ENCODE measurements at places on chromosomes 4 and X. TPM values are rescaled to one million over a fixed set of nuclear protein-coding genes. Genes with fewer than 3 reads are reported as not detected.
A peak's percentile ranks its signal among the peaks of the same experiment; 100 is the strongest.

PWWP3B gene
- total RNA-seq = 0.04 TPM

DNA sequence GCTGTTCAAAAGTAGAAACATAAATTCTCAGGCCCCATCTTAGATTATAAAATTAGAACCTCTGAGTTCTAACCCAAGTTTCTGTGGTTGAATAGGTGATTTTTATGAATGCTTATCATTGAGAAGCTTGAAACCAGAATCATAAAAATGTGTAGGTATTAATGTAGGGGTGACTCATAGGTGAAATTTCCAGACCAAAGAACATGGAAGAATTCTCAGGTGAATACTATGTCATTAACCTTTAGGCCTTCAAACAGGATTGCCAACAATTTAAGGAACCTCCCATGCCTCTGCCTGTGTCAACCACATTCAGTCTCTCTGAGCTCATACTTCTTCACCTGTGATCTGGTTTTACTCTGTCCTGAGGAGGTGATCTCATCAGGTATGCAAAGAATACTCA, 177.8 kb downstream of the NPFFR2 start:
- peak; percentile 98 for ATAC-seq

GRCh38 chr4:39044956-39045826, 13.0 kb upstream of the TMEM156 start:
- peak; percentile 33 for ATAC-seq

GRCh38 chr4:150384249-150384648, 197.7 kb upstream of the MAB21L2 start:
- no peak for ATAC-seq

STOX2 gene
- 12.0 TPM for total RNA-seq

DNA sequence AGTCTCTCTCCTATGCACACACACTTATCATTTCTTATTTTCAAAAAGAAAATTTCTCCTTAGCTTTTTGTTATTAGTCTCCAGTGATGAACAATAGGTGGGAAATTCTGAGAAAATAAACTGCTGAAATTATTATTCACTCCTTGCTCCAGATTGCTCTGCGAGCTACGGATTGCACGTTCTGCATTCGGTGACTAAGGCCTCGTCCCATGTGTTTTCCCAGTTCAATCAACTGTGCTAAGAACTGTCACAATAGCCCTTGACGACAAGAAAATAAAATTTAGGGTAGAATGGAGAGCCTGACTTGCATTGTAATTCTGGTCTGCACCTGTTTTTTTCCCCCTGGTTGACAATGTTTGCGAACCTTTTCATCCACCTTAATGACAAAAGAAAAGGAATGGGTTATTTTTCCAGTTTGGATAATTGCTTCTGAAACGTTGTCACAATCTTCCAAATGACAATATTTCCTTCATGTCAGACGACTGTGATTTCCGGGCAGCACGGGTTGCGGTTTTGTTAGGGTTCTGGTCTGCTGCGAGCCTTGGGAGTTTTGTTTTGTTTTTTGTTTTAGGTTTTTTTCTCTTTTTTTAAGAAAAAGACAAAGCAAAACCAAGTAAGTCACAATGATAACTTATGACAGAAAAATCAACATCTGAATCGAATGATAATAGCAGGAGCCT, 124.5 kb upstream of the NOCT start:
- ATAC-seq = no peak

TLR7 gene
- total RNA-seq = 0.08 TPM

GRCh38 chr4:11900359-11900758, 471.7 kb upstream of the HS3ST1 start:
- ATAC-seq = no peak

GRCh38 chrX:31329298-31329697, 257.5 kb upstream of the FTHL17 start:
- ATAC-seq = no peak

GRCh38 chr4:88102026-88102425, 56.4 kb downstream of the ABCG2 start:
- ATAC-seq = no peak

DNA sequence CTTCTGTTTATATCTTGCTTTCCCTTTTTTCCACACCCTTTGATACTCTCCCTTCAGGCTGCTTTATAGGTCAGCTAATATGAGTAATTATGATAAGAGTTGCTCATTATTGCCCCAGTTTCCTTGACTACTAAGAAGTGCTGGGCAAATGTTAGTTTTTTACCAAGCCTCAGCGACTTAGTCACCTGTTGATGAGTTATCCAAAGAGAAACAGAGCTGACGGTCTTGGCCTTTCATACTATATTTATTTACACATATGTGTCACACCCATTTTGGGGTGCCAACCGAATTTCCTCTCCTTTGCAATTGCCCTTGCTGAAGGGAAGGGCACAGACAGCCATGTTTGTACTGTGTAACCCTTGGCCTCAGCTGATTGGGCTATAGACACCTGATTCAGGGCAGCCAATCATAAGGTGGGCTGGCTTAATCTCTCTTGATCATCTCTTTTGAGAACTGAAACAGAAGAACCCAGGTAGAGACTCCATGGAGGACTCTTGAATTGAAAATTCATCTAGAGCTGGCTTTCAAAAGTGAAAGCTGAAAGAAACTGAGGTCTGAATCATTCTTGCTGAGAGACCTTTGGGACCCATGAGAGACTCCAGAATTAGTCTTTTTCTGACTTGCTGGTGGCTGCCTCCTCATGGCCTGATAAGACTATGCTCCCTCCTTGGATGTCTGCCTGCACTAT, 111.7 kb upstream of the RPS6KA3 start:
- peak; percentile 84 for ATAC-seq

DNA sequence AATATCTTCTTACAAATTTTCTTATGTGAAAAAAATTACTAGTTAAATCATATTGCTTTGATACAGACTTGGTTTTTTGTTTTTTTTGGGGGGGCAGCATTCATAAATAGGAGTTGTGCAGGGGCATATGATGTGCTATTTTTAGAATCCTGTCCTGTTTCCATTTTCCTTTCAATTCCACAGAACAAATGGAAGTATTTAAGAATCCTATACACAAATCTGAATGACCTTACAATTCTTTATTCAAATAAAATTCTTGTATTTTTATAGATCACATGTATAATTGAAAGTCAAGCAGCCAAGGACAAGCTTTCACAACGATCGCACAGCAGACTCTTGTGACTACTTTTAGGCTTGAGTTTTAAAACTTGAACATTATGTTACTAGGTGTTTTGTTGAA, 523.9 kb downstream of the ANKRD50 start:
- ATAC-seq = no peak

CT83 gene
- not detected for total RNA-seq

DNA sequence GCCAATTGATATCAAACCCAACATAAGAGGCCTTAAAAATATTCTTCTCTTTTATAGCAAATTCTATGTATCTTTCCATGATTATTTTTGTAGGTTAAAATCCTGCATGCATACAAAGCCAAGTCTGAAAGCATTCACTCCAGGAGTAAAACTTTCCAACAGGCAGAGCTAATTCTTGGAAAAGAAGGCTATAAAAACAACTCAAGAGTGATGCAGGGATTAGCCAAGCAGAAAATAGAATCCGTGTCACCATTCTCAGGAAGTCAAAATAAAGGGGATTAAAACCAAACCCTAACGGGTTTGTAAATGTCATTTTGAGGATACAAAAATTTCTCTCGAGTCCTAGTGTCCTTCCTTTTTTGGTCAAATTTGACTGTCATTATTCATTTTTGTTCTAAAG, 412.4 kb downstream of the DMD start:
- ATAC-seq = no peak

FHDC1 gene
- 5.9 TPM for total RNA-seq
